ENCODE measurements at places on chromosomes 3 and 15.
A peak's percentile ranks its signal among the peaks of the same experiment; 100 is the strongest.

DNA sequence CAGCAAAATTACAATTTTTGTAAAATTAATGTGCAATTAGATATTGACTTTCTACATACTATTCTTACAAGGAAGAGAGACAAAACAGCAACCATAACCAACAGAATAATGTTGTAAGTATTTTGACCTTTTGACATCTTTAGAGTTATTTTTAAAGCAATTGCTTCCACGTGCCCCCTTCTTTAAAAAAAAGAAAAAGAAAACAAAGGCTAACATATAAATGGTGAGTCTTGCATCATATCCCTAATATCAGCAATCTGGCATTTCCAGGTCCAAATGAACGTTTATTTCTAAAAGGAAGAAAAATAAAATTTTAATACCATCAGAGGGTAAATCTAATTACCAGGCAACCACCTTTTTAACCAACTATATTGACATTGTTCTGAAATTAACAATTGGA lies 19.3 kb upstream of the STRIT1 start:
- no peak for DNase-seq

DNA sequence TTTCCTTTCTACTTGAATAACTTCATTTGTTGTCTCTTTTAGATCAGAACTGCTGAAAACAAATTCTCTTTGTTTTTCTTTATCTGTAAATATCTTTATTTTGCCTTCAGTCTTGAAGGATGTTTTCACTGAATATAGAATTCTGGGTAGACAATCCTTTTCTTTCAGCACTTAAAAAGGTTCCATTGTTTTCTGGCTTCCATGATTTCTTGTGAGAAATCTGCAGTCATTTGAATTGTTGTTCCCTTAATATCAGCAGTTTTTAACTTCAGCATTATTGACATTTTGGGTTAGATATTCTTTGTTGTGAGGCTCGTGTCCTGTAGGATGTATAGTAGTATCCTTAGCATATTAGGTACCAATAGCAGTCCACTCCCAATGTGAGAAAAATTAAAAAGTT lies 65.8 kb downstream of the SV2B start:
- DNase-seq, result no peak

DNA sequence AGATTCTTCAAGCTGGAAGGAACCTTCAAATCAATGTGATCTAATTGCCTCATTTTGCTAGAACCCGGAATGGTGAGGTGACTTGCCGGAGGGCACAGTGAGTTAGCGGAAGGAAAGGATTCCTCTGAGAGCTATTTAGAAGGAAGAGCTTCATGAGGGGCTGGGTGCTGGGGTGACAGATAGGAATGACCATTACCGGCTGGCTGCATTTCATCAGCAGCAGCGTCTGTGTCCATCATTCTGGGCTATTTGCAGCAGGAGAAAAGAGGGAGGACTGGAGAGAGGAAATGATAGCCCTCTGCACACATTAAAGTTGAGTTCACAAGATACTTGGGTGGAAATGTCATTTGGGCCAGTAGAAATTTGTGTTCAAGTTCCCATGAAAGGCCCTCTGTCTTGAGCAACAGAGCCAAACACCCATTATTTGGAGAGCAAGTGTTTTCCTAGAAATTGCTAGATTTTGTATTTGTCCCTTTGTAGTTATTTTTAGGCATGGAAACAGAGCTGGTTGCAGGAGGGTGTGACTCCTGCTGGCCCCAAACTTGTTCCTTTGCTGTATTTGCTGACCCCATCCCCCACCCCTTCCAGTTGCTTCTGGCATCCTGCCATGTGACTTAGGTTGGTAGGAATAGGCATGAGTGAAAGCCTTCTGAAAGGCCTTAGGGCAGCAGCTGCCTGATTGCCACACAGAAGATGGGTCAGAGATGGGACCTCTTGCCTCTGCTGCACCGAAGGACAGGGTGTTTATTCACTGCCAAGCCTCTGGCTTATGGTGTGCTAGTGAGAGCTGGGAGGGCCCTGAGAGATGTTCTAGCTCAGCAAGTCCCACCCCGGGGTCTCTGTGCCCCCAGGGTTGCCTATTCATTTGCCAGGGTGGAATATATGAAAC lies 87.5 kb upstream of the PLXNA1 start:
- peak; percentile 11 for DNase-seq

DNA sequence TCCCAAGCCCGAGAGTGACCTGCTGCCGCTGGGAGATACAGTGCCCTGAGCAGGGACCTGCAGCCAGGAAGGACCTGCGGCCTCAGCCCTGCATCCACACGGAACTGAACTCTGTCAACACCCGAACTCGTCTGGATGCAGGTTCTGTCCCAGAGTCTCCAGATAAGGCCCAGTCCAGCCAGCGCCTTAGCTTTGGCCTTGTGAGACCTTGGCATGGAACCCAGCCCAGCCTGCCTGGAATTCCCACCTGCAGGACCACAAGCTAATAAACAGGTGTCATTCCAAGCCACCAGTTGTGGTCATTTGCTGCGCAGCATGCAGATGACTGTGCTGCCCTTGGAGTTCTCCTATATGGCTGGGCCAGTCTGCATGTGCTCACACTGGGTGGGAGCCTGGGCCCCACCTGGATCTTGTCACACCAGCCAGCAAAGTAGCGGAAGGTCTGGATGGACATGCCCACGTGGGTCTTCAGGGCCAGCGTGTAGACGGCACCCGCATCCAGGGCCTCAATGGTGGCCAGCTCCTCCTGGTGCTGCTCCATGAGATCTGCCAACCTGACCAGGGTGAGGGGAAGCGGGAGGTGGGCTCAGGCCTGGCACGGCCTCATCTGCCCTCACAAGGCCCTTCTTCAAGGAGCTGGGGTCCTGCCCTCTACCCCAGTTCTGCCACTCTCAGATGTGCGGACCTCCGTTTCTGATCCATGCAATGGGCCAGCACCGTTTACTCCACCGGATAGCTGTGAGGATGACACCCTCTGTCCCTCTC lies 47.2 kb upstream of the SLC41A3 start:
- no peak for DNase-seq

GRCh38 chr3:76308541-76308940 lies 523.2 kb upstream of the ZNF717 start:
- peak; percentile 85 for DNase-seq

DNA sequence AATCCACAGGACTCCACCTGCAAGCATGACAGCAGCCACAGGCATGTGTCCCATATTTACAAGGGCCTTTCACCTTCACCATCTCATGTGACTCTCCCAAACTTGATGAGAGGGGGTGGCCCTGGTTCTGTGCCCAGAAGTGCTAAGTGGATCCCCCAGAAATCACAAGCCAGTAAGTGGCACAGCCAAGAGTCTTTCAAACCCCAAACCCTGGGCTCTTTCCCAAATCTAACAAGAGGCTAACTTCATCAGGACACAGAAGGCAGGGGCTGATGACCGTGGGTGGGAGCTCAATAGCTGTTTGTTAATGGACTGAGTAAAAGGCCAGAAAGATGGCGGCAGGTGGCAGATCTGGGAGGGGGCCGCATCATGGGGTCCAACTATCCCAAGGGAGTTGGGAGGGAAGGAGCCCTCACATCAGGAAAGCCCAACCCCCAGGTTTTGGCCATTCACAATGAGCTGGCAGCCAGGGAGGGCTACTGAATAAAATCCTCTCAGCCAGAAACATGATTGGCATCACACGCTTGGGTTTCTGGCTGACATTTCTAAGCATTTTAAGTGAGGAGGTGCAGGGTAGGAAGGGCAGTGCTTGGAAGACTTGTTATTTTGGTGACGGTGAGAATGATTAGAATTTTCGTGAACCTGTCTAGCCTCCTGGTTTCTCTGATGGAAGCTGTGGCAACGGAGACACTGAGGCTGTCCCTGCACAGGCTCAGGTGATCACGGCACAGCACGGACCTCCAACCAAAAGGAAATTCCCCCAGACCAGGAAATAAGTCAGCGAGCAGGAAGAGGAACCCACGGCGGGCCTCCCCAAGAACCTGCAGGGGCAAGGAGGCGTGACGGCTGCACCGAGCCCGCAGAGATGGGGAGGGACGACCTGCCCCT lies 109.3 kb downstream of the OXNAD1 start:
- DNase-seq, result no peak

GRCh38 chr3:14793126-14793857 lies 25.5 kb upstream of the FGD5 start:
- DNase-seq, result no peak

DNA sequence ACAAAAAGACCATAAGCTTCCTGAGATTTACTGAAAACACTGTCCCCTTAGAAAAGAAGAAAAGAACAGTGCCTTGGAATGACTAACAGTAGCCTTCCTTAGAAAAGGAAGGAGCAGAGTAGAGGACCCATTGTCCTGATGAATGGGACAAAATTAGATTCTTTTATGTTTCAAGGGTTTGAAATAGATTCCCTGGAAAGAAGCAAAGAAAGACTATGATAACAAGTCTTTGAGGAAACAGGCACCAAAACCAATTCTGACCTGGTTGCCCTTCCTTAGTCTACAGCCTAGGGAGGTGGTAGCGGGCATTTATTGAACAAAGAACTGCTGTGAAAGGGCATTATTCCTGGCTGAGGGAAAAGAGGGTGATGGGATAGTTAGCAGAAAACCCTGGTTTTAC lies 1024.8 kb downstream of the TBL1XR1 start:
- no peak for DNase-seq

- no peak for DNase-seq
Observed at GRCh38 chr3:119340446-119340845, 46.3 kb downstream of the ARHGAP31 start.

GRCh38 chr15:63950911-63951481 lies 95.3 kb downstream of the DAPK2 start:
- peak; percentile 87 for DNase-seq

DNA sequence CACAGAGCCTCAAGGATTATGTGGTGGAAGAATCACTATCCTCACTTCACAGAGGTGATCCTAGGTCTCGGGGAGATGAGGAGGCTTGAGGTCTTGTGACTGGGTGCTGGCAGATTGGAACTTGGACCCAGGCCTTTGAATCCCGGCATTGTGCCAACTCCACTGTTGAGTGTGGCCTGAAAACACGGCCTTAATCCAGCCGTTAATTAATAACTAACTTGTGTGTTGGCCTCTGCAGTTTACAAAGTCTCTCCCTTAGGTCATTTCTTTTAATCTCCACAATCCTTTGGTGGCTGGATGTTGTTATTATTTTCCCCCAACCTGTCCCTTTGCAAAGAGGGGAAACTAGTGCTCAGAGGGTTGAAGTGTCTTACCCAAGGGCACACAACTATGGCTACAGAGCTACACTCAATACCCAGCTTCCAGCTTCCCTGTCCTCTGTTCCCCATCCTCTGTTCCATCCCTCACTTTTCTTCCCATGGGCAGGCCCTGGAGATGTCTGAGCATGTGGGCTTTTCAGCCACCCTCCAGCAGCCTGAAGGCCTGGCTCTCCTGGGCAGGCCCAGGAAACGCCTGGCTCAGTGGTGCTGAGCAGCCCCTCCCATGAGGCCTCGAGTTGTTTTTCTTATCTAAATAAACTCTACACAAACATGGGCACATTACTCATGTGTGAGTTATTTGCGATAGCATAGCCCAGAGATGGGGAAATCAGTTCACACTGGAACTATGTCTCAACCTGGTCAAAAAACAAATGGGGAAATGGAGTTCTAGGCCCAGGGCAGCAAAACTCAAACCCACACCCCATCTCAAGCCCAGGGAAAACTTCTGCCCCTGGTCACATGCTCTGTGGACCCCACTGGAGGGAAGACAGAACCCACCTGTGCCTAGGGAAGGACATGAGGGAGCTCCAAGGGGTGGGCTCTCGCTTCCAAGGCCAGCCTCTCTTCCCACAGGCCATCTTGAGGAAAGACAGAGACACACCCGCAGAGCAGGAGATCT lies 16.8 kb upstream of the SMAD3 start:
- DNase-seq, result peak; percentile 96

DNA sequence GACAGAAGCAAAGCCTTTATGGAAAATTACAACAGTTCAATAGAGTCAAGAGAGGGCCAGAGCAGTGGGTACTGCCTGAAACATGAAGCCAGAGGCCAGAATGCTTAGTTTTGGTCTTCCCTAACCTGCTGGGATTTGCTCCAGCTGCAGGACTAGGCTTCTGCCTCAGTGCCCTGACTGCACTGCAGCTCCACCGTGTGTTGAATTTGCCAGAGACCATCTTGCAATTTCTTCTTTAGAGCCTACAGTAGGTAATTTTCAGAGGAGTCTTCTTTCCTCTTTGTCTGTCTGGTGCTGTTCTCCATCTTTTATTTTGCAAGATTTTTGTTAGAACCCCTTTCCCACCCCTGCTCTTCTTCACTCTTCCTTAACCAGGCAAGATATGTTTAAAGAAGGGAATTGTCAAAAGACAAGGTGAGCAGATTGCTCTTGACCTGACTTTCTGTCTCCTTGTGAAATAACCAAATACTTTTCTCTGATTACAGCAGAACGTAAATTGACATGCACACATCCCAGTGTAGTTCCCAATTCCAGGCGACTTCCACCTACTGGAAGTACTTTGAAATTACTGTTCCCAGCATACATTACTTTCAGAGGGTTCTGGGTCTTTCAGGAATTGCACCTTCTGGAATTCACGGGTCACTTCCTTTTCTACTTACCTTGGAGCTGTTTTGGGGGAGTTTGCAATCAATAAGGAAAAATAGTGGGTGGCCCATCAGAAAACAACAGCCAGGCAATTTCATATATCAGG lies 161.2 kb downstream of the MINAR1 start:
- peak; percentile 22 for DNase-seq

- peak; percentile 15 for DNase-seq
Observed at GRCh38 chr3:23461069-23461468, 257.9 kb downstream of the UBE2E2 start.

- DNase-seq, result peak; percentile 75
Observed at GRCh38 chr3:37993820-37994638, 3.4 kb downstream of the VILL start.

DNA sequence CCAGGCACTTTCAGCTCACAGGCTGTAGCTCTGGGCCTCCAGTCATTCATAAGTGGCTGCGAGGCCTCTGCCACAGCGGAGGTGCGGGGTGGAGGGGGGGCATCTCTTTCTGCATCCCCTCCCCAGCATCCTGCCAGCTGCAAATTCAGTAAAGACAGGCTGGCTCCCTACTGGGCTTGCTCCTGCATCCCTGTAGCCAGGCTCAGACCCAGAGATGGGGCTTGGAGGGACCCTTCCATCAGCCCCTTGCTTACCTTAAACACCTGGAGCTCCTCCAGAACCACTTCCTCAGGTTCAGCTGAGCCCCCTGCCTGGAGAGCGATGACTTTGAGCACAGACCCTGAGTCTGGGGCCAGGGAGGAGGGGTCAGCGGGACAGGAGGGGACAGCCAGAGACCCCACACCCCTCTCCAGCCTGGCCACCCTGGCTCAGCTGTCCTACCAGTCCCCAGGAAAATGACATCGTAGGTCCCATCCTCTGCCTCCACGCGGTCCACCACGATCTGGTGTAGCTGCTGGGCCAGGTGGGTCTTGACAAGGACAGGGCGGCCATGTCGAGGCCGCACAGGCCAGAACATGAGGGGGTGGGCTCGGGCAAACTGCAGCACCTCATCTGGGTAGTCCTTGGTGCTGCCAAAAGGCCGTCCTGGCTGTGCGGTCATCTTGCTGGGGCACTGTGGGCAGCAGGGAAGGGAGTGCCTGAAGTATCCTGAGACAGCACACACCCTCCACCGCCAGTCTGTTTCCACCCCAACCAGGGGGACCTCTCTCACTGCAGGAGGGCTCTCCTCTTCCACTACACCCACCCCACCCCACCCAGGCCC lies 5.3 kb downstream of the SEMA3G start:
- no peak for DNase-seq

- peak; percentile 86 for DNase-seq
Observed at GRCh38 chr3:57855281-57855680, 99.2 kb downstream of the SLMAP start.

- no peak for DNase-seq
Observed at GRCh38 chr3:154398084-154398967, 31.7 kb downstream of the GPR149 start.
